Pulmonary artery endothelial cell (primary cell): ENCODE measurements at places on chromosomes 5 and 9. TPM values are rescaled to one million over a fixed set of nuclear protein-coding genes. Genes with fewer than 3 reads are reported as not detected.

DNA sequence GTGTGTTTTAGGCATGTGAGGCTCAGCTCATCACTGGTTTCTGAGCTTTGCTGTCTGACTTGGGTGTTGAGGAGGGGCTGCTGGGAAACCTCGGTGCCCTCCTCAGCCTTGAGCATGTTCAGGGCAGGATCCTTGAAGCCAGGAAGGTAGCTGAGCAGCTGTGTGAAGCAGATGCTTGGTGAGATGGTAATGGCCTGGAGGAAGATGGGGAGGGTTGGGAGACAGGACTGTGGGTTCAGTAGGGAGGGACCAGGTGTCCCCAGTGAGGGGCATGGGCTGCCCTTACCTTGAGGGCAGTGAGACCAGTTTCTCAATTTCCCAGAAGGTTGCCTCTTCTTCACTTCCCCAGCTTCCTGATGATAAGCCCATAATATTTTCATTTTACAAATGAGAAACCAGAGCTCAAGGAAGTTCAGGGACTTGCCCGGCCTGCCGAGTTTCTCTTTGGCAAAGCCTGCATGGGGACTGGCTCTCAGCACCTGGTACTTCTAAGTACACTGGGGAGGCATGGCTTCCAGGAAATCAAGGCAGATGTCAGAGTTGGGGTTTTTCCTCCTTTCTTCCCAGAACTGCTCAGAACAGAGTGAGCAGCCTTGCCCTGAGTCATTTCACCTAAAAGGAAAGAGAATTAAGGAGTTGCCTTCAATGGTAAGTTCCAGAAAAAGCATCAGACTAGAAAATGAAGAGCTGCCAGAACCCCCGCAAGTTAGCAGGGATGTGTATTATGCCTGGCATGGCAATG is 225.7 kb downstream of the MAST4 start:
- no peak for DNase-seq

DNA sequence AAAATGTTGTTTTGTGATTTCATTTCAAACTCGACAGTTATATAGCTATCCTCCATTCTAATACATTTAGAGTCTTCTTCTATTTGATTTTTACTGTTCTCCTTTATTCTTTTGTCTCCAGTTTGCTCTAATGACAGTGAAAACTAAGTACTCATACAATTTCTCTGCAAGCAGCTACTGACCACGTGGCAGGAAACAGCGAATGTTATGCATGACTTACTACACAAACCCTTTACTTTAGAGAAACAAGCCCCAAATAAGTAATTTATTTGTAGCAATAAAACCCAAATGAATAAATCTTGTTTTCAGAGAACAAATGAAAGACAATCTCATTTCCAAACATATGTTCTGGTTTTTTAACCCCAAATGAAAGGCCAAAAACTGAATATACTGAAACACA is 41.9 kb downstream of the CDH6 start:
- DNase-seq = no peak

Gene PCDHA7
- total RNA-seq = 0.25 and 0.33 TPM in 2 replicates

Gene NEK6
- total RNA-seq = 37.5 and 46.9 TPM in 2 replicates

DNA sequence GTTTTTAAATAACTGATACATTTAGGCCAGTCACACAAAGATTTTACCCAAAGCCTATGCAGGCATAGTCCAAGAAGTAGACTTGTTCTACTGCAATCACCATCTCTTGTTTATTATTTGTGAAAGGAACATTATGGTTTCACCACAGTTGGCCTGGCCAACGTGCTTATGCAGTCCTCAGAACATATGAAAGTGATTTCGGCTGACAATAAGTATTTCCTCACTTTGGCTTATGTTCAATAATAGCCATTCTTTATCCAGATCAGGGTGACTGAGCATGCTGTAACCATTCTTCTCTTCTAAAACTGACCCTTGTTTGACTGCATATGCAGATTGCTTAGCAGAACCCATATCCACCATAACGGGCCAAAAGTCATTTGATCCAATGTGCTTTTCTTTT is 76.6 kb upstream of the CCDC152 start:
- no peak for DNase-seq

DNA sequence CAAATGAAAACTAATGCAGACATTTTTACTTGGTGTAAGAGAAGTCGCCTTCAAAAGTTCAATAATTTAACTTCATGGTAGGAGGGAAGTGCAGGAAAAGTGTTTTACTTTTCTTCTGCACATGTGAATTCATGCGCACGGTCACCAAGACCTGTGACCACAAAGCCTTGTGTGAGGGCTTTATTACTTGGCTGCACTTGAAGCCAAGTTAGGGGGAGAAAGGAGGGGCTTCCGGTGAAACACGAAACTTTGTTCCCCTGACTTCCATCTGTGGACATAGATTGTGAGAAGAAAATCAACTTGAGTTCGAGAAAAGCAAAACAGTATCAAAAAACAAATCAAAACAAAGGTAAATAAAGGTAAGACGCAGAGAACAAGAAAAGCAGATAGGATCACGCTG is 239.9 kb downstream of the ROR2 start:
- DNase-seq = no peak

- DNase-seq = no peak
These were observed 119.7 kb downstream of the ZNF462 start for GRCh38 chr9:106982636-106983035.

DNA sequence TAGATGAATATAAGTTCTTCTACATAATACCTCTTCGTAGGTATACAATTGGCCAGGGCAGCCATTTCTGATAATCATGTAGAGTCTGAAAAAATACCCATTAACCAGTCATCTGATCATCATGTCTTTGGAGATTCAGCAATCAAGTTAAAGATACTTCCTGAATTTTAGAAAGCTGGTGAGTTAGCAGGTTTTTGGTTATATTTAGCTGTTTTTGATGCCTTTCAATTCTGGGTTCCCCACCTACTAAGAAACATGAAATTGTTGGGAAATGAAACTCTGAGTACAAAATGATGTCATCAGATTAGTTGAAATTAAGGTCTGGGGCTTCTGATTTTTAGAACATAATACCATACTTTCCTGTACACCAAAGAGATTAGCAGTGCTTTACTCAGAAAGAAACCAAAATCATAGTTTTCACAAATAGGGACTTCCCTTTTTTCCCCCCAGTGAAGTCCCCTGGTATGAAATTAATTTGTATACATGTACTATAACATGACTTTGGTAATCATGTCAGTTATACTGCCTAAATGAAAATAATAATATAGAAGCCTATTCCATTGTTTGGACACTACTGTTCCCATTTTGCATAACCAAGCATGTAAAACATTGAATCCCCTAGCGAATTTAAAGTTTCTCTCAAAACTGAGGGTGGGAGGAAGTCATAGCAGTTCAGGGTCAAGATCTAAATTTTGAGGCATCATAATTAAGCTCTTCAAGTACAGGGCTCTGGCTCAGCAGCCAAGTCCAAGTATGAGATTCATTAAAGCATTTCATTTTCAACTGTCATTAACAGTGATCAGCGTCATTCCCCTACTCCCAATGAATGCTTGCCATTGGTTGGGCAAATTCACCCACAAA is 17.9 kb downstream of the PRLR start:
- no peak for DNase-seq

Gene FCN1
- not detected in 2 replicates for total RNA-seq
